Activated CD4-positive, CD25-positive, alpha-beta regulatory T cell treated with anti-CD3 and anti-CD28 coated beads, Interleukin-2, amount 50 U/mL, for 24 hours (primary cell): ENCODE measurements at places on chromosomes 5 and 9.

GRCh38 chr5:109318455-109319108 lies 91.2 kb downstream of the PJA2 start:
- no peak for ATAC-seq

DNA sequence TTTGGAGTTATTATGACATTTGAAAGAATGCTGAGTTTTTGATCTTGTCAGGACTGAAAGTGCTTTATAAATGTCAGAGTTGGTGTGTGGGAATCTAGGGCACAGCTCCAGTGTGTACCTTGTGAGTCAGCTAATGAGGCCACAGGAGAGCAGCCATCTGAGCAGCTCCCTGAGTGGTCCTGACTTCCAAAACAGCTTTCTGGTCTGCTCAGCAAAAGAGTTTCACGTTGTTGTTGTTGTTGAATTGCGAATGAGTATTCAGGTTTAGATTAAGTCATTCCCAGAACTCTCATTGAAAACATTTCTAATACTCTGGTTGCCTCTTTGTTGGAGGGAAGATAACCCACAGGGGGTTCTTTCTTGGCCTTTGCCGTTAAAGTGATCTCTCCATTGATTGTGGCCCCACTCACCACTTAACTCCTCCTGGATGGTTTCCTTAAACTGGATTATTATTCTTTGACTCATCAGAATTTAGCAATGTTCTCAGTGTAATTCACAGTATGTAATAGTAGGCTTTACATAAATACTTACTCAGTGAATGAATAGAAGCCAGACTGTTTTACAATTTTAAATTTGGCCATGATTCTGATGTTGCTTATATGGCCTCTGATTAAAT lies 125.1 kb upstream of the SGCD start:
- no peak for ATAC-seq

DNA sequence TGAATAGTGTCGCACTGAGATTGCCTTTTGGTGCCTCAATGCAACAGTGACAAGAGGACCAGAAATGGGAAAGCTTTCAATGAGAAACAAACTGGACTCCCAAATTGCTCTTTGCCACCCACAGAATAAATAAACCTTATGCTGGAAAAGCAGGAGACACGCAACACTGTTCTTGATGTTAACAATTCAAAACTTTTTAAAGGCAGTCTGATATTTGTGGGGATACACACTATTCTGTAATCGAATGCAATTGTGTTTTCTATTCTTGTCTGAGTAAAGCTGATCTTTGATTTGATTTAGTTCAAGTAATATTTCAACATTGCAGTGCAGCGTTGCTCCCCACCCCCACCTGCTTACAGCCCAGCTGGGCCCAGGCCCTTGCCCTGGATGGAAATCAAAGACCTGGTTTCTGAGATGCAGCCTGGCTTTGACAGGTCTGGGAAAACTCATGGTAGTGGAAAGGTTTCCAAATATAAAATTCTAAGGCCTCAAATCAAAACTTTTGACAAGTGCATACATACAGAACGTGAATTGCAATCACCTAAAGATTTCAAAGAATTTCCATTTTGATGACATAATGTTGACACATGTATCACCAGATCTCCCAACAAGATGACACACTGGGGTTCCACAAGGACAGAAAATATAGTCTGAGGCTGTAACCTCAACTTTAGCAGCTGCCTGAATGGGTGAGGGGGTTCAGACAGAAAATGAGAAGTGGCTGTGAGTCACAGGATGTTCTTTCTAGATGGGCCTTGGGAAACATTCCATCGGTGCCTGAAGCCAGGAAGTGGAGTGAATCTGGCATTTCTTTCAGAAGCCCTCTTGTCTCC lies 55.1 kb downstream of the ABCA1 start:
- no peak for ATAC-seq

DNA sequence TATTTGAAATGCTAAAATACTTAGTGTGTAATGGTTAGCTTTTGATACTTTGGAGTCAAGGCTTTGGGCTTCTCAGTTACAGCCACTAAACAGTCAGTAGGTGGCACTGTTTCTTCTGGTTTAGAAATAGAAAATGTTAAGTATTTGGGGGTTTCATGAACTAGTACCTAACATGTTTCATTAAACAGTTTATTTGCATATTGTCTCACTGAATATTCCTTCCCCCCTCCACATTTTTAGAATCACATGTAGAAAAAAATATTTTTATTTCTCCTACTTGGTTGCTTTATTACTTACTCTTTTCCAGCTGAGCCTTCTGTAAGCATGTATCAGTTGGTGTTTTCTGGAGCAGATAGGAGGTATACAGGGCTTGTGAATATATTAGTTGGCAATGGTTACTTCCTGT lies 48.0 kb downstream of the IPO11 start:
- ATAC-seq: peak; percentile 38

GRCh38 chr5:19547640-19548039 lies 440.4 kb downstream of the CDH18 start:
- ATAC-seq: no peak

DNA sequence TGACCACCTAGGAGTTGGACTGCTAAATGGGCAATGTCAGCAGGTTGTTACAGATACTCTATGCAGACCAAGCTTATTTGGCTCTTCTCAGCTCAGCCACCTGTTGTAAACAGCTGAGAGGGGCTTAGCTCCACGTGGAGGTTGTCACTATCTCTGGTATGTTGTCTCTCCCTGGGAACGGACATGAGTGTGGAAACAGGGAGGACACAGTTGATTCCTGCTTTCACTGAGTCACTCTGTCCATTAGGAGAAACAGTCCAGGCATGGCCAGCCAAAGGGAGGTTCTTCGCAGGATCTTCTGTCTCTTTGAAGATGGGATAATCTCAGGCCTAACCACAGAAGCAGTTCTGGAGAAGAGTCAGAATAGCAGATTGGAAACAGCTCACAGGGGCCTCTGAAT lies 121.2 kb downstream of the PALM2AKAP2 start:
- no peak for ATAC-seq
